Stimulated activated CD4-positive, alpha-beta T cell treated with anti-CD3 and anti-CD28 coated beads, Interleukin-1b, Interleukin-23, amount 100 ng/mL, for 1 hour (primary cell): ENCODE measurements at places on chromosomes 6 and 20.

DNA sequence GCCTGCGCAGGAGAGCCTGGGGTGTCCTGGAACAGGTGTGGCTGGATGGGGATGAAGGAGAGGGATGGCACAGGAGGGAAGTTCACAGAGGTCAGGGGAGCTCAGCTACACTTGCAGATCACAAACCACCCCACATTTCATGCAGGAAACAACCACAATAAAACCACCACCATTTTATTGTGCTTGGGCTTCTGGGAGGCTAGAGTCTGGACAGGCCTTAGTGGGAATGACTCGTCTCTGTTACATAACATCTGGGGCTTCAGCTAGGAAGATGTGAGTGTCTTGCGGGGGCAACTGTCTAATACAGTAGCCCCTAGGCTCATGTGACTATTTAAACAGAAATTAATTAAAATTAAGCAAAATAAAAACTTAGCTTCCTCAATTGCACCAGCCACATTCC is 33.4 kb downstream of the SNX5 start:
- DNase-seq = no peak

- DNase-seq = no peak
Observed at GRCh38 chr6:97316978-97317377, 34.0 kb upstream of the MMS22L start.

- no peak for DNase-seq
Observed at GRCh38 chr6:130908188-130908587, 81.0 kb downstream of the SMLR1 start.

DNA sequence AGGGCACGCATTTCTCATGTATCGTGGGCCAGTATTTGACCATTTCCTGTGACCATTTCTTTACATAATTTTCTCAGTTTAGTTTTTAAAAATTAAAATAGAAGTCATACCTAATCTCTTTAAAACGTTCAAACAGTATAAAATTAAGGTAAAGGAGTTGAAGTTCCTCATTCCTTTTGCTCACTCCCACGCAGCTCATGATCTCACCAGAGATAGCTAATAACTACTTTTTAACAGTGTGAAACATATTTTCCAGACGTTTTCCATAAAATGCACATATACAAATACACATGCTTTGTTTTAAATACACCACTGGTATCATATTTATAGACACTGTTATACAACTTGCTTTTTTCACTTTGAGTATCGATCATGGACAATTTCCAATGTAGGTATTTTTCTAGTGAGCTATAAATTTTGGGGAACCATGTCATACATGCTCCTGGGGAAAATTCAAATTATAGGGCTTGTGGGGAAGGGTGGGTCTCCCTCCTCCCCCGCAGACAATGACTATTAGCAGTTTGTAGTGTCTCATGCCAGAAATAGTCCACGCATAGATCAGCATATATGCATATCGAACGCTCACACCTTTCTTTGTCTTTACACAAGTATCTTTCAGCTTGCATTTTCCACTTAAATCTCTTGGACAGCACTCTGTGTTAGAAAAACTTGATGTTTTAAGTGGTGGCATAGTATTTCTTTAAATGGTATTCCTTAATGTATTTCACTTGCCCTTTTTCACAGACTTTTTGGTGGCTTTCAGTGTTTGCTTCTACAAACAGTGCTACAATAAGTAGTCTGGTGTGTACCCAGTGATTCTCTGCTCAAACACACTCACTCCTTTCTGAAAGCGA is 145.5 kb upstream of the ZNF217 start:
- DNase-seq = no peak

DNA sequence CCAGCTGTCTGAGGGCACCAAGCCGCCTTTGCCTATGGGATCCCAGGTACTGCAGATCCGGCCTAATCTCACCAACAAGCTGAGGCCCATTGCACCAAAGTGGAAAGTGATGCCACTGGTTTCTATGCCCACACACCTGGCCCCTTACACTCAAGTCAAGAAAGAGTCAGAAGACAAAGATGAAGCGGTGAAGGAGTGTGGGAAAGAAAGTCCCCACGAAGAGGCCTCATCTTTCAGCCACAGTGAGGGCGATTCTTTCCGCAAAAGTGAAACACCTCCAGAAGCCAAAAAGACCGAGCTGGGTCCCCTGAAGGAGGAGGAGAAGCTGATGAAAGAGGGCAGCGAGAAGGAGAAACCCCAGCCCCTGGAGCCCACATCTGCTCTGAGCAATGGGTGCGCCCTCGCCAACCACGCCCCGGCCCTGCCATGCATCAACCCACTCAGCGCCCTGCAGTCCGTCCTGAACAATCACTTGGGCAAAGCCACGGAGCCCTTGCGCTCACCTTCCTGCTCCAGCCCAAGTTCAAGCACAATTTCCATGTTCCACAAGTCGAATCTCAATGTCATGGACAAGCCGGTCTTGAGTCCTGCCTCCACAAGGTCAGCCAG is 283.0 kb downstream of the TSHZ2 start:
- no peak for DNase-seq

GRCh38 chr6:163355426-163355991 is 59.0 kb upstream of the QKI start:
- no peak for DNase-seq

DNA sequence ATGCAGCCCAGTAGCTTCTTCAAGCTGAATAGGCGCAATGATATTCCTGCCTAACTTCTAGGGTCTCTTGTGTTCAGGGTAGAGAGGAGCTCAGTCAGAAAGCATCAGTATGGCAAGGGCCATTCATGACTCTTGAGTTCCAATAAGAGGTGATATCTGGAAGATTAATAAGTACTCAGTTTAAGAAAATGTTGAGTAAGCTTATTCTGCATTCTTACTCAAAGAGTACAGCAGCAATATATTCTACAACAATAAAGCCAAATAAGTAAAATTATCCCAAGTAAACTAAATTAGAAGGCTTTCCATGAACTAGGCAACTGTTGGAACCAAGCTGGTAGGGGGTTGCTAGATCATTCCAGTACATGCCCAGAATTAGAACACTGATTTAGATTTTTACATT is 303.2 kb downstream of the PACRG start:
- no peak for DNase-seq

DNA sequence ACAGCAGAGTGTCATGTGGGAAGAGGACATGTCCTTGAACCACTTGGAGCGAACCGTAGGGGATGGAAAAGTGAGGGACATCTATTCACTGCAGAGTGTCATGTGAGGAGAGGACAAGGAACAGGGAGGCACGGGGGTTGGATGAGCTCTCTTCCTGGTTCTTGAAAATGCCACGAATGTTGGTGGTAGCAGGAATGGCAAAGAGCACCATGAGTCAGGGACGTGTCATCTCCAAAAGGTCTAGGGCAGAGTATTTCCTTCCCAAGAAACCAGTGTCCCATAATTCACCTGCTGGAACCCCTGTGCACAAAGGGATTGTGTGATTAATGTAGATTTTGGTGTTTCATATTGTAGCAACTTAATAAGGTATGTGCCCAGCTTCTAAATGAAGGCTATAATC is 136.8 kb downstream of the BFSP1 start:
- no peak for DNase-seq

GRCh38 chr6:16671302-16672289 is 89.7 kb downstream of the ATXN1 start:
- no peak for DNase-seq

DNA sequence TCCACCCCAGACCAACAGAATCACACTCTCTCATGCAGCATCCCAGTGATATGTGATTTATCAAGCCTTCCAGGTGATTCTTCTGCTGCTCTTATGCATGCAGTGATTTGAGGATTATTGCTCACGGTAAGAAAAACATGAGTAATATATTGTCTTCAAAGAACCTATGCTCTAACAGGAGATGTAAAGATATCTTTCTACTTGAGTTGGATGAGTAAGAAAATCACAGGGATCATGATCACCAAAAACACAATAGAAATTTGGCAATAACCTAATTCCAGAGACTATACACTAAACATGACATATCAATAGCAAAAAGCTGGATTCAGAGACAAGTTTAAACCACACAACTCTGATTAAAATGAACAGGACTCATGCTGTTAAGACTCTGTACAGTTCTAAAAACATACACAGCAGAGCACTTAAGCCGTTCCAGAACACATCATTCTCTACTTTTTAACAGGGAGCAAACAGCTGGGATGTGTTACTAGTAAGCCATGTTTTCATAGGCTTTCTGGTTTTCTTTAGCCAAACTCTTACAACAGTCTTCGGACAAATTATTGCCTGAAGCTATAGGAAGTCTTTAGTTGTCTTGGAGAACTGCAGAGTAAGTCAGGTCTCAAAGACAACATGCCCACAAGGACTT is 568.6 kb downstream of the HAO1 start:
- DNase-seq = no peak

GRCh38 chr20:36062799-36063198 is 91.7 kb upstream of the EPB41L1 start:
- DNase-seq = no peak

- DNase-seq = no peak
Observed at GRCh38 chr6:136426627-136427377, 123.4 kb downstream of the MAP7 start.

- no peak for DNase-seq
Observed at GRCh38 chr6:4404415-4404814, 269.0 kb upstream of the ECI2 start.

GRCh38 chr6:33425668-33426577 is 6.1 kb downstream of the SYNGAP1 start:
- peak; percentile 64 for DNase-seq

GRCh38 chr6:108798670-108799353 is 49.4 kb upstream of the ARMC2 start:
- DNase-seq = no peak

- no peak for DNase-seq
Observed at GRCh38 chr6:56709650-56710049, 67.0 kb upstream of the DST start.

GRCh38 chr6:169323221-169323620 is 69.6 kb upstream of the THBS2 start:
- no peak for DNase-seq

DNA sequence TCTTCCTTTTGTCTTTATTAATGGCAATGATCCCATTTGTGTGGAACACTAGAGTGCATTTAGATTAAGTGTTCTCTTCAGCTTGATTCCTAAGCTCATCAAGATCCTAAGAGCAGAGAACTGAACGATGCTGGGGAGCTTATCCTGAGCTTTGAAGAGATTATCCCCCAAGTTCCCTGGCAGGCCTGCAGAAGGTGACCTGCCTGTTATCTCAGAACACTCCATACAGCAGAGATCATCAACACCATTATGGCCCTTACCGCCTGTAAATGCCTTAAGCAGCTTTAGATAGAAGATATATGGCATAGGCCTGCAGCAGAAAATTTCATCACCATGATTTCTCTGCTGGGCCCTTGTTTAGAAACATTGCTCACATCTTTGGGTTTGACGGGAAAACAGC is 779.9 kb upstream of the MAP3K7 start:
- no peak for DNase-seq

GRCh38 chr6:168698923-168699322 is 257.9 kb downstream of the SMOC2 start:
- DNase-seq = no peak

GRCh38 chr6:39092124-39092523 is 22.9 kb downstream of the SAYSD1 start:
- no peak for DNase-seq

GRCh38 chr6:168037242-168037641 is 39.8 kb downstream of the KIF25 start:
- DNase-seq = no peak

- DNase-seq = no peak
Observed at GRCh38 chr20:13613917-13614316, 24.8 kb downstream of the TASP1 start.
